Ascending aorta (tissue), 2 donors: ENCODE measurements at places on chromosomes 2 and 18. TPM values are rescaled to one million over a fixed set of nuclear protein-coding genes. Genes with fewer than 3 reads are reported as not detected.

DNA sequence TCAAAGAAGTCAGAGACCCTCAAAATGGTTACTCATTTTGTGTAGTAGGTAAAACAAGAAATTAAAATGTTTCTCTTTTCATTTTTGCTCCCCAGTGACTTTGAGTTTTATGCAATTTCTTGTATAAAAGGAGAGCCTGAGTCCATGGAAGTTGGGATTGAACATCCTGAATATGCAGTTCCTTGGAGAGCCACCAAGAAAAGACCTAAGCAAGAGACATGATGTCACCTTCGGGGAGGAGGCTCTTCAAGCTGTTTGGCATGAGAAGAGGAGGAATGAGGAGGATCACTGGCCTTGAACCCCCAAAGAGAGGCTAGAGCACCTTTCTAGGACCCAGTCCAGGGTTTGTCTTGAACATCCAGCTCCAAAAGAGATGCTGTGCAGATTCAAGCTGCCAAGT is 83.5 kb upstream of the STPG4 start:
- no peak for DNase-seq

GRCh38 chr18:42574871-42575270 is 540.6 kb downstream of the RIT2 start:
- no peak for DNase-seq

DNA sequence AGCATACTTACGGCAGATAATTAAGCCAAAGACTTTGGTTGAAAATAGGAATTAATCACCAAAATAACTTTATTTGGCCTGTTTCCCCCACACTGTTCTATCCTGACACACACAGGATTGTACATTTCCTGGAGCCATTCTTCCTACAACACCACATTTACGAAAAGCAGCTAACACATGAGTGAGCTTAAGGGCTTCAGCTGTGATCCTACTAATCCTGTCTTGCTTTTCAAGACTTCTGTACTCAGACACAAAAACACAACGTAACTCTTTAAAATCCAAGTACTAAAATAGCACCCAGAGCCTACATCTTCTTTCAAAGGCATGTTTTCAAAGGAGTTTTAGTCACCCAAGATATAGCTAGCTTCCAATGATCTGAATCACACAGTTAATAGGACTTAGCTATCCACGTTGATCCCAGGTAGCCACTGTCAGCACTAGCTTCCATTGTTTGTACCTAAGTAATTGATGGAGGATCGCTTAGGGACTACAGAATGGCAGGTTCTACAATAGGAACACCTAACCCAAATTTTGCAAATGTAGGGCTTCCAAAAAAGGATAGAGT is 42.8 kb upstream of the TTC39C start:
- DNase-seq: no peak

The OXER1 gene
- total RNA-seq: 0.32 TPM

DNA sequence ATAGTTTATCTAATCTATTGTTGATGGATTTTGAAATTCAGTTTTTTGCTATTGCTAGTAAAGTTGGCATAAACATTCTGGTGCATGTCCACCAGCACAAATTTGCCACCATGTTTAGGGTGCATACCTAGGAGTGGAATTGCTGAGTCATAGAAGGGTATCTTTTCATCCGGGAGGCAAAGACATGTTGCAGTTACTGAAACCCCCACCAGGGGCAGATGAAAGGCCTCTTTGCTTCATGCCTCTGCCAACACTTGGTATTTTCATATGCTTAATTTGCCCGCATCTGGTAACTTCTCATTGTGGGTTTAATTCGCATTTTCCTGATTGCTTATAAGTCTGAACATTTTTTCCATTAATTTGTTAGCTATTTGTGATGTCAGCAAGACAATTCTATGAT is 8.2 kb downstream of the DCC start:
- no peak for DNase-seq

- no peak for DNase-seq
Measured at GRCh38 chr2:174334781-174335251, at the start of gene SP9. Gene SP9, plus strand, starts transcription at chr2:174334954. Its CDS starts 139 bp downstream, at chr2:174335093.

DNA sequence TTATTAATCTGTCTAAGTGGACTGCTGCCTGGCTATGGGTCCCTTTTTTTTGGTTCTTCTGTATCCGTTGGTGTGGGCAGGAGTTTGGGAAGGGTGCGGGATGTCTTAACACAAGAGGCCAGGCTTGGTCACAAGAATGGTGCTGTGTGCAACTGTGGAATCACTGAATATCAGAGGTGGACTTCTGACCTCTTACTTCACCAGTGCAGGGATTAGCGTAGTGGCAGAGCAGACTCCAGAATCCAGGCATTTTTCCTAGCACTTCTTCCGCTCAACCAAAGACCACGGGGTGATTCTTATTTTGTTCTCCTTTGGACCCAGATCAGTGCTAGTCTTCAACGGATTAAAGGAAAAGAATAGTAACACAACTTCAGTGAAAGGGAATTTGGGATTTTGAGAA is 254.3 kb upstream of the TNP1 start:
- no peak for DNase-seq

The CCL20 gene
- total RNA-seq: not detected

DNA sequence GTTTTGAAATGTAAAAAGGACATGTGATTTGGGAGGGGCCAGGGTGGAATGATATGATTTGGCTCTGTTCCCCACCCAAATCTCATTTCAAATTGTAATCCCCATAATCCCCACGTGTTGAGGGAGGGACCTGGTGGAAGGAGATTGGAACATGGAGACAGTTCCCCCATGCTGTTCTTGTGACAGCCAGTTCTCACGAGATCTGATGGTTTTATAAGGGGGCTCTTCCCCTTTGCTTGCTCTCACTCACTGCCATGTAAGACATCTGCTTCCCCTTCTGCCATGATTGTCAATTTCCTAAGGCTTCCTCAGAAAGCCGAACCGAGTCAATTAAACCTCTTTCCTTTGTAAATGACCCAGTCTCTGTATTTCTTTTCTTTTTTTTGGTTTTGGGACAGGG is 39.2 kb downstream of the FECH start:
- DNase-seq: no peak

DNA sequence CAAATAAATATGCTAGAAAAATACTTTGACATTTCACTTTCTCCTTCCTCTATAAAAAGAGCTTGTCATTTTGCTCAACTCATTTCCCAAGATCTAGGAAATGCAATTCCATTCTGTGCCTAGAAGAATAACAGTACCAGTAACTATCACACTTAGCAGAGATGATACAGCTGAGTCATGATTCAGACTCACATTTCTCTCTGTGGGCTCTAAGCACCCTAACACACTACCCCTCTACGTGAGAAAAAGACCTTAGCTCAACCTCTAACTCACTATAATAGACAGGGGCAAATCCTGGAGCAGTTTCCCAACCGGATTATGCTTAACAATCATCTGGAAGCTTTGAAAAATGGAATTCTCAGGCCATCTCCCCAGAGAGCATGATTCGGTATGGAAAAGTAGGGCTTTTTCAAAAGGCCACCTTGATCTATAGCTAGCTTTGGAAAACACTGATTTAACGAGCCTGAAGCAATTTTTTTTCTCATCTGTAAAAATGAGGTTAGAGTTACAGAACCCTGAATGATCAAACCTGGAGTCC is 1312.3 kb upstream of the PIK3C3 start:
- no peak for DNase-seq

DNA sequence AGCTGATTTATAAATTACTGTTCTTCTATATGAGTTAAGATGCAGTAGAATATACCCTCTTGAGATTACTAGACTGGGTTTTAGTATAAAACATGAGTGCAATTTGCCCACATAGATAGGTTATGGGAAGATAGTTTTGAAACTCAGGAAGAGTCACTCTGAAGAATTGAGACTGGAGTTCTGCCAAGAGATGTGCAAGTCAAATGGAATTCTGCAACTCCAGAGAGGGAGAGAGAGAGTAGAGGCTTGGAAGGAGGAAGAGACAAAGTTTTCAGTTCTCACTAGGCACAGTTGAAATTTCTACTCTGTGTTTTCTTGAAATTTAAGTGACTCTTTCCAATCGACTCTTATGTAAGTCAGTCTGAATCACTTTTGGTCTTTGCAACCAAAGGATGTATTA is 878.8 kb downstream of the TSN start:
- no peak for DNase-seq

The LGALSL gene
- 35.4 TPM for total RNA-seq

The HTRA2 gene
- 80.1 TPM for total RNA-seq
